ENCODE measurements at places on chromosomes 4 and X.

DNA sequence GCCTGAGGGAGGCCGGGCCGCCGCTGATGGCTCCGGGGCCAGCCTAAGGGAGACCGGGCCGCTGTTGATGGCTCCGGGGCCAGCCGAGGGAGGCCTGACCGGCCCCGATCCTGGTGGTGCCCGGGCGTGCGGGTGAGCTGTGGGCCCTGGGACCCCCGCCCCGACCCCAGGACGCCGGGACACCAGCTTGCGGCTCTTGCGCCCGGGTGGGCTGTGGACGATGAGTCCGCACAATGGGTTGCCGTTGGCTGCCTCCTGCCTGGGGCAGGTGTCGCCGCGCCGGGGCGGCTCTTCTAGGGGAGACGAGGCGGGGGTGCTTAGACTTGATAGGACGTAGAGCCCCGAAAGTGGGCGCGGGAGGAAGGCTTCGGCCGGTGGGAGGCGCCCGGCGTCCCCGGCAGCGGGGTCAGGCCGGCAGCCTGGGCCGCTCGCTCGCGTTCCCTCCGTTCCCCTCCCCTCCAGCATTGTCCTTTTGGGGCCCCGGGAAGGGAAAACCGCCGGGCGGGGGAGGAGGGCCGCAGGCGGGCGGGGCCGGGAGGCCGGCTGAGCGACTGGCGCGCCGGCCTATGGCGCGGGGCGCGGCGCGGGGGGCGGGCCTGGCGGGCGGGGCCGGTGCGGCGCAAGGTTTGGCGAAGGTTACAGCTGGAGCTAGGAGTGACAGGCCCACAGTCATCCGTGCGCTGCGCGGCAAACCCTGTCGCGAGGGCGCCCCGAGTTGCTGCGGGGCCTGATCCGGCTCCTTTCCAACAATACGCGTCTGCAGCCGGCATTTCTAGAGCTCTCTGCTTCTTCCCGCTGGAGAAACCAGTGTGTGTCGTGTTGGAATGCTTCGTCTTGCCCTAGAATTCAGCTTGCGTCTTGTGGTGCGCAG lies 819 bp downstream of the KIAA0232 start:
- DNase-seq: peak; percentile 92

- no peak for DNase-seq
Measured at GRCh38 chrX:11813341-11813740, 55.3 kb downstream of the MSL3 start.

DNA sequence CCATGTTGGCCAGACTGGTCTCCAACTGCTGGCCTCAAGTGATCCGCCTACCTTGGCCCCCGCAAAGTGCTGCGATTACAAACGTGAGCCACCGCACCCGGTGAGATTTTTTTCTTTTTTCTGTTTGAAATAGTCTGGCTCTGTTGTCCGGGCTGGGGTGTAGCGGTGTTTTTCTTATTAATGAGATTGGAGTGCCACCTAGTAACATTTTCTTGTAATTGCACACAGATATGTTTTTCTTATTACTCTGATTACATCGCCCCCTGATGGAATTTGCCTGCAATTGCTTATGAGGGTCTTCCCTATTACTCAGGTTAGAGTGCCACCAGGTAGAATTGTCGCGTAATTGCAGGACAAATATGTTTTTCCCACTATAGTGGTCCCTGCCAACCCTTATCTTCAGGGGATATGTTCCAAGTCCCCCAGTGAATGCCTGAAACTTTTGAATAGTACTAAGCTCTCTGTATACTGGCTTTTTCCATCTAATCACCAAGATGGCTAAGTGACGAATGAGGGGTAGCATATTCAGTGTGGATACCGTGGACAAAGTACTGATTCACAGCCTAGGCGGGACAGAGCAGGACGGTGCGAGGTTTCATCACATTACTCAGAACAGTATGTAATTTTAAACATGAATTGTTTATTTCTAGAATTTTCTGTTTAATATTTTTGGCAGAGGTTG lies 8.6 kb upstream of the PDHA1 start:
- no peak for DNase-seq

- no peak for DNase-seq
Measured at GRCh38 chrX:115573185-115573584, 12.2 kb downstream of the PLS3 start.

DNA sequence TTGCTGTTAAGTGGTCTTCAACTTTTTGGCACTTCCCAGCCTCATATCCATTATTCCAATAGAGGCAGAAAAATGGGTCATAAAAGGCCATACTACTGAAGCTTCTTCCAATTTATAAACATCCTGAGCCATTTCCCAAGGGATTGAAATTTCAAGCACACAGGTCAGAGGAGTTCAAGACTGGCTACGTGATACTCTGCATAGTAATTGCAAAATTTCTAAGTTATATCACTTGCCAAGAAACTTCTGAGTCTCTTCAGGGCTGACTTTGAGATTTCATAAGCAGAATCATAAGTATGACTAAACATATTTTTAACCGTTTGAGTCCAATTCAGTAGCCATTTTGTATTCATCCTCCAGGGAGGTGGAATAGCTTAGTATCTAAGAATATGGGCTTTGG lies 75.6 kb upstream of the RXFP1 start:
- DNase-seq: no peak

DNA sequence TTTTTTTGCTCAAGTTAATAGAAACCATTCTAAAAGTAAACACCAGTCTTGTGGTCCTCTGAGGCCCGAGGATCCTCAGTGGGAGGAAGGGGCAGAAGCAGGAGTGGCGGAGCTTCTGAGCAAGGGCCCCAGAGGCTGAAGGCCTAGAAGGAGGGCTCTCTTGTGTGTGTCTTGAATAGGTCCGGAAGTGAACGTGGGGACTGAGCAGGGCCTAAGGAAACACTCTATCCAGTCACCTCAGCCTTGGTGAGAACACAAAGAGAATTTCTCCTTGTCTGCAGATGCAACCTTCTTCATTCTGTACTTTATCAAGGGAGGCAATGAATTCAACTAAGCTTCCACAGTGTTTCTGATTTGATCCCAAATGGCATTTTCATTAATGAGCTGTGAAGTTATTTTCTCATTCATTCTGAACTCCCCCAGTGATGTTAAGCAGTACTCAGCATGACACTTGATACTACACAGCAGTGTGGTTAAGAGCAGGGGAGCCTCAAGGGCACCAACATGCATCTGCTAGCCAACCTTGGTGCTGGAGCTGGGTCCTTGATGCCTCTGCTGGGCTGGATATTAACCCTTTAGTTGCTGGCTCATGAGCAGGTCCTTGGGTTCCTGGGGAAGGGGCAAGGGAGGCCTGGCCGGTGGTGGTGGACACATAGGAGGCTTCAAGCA lies 64.7 kb downstream of the RBM47 start:
- no peak for DNase-seq

DNA sequence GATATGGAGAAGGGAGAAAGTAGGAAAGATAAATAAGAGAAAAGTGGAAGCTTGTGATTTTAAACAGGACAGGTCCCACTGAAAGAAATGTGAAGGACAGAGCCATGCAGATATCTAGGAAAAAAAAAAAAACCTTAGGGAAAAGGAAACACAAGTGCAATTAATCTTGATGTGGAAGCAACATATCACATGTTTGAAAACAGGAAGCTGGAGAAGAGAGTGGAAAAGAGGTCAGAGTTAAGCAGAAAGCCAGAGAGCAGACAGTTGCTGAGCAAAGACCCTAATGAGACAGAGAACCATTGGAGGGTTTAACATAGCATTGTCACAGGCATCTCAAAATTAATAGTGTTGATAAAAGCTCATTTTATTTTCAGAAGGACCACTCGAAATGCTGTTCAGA lies 89.7 kb downstream of the SPOCK3 start:
- DNase-seq: no peak

DNA sequence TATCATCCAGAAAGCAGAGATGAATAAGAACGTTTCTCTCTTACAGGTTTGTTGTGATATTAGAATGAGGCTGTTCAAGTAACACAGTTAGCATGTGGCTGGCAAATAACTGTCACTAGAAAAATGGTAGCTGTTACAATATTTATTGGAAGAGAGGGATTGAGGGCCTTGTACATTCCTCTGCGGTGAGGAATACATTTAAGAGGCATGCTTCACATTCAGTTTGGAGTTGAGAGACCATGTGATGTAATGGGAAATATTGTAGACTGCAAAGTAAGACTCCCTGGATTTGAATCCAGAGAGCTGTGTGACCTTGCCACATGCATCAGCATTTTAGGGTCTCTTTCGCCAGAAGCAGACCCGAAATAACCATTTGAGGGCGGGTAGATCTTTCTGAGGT lies 104.8 kb upstream of the KIT start:
- DNase-seq: no peak

- peak; percentile 19 for DNase-seq
Measured at GRCh38 chr4:54513204-54513603, 144.6 kb upstream of the KIT start.

GRCh38 chr4:109078724-109079123 lies 223.7 kb downstream of the COL25A1 start:
- DNase-seq: no peak

DNA sequence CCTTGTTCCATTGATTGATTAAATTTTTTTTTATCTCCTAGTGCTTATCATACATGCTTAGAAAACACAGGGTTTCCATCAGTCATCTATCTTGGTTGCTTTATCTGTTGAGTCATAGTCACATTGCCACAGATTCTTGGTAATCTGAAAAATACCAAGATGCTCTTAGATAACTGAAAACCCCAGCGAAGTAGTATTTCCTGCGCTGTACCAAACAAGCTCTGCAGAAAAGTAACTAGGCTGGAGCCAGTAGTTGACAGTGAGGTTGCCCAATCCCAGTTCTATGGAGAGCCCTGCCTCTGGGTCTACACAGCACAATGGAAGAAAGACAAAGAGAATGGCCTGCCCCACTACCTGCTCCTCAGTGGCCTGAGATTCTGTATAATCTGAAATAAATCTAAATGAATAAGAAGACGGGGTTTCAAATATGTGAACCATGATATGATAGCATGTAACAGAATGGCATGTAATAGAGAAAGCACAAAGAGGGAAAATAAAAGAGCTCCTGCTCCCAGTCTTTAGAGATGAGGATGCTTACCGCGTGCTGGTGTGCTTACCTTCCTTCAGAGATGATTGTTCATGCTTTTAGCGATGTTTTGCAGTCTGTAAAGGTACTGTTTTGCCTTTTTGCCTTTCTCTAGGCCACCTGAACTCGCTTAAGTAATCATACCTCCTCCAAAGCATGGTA lies 55.3 kb upstream of the RAPGEF2 start:
- DNase-seq: no peak

GRCh38 chr4:184792334-184792733 lies 33.4 kb downstream of the ACSL1 start:
- no peak for DNase-seq

GRCh38 chrX:8453611-8454010 lies 11.0 kb upstream of the VCX3B start:
- DNase-seq: no peak
